ENCODE measurements at places on chromosomes 12 and 14. TPM values are rescaled to one million over a fixed set of nuclear protein-coding genes. Genes with fewer than 3 reads are reported as not detected.

INSM2 gene
- total RNA-seq = not detected

C3AR1 gene
- total RNA-seq = not detected

ADCY4 gene
- total RNA-seq = 9.6 TPM

MUCL1 gene
- total RNA-seq = not detected

CYP46A1 gene
- total RNA-seq = 0.29 TPM

RNF10 gene
- total RNA-seq = 233 TPM

PDE3A gene
- 2.6 TPM for total RNA-seq

YEATS4 gene
- 19.1 TPM for total RNA-seq

TSPAN8 gene
- total RNA-seq = 0.15 TPM

SSPN gene
- total RNA-seq = 10.9 TPM

GLIPR1 gene
- 43.7 TPM for total RNA-seq

TTC9 gene
- total RNA-seq = 0.15 TPM

GABARAPL1 gene
- 51.6 TPM for total RNA-seq

DBX2 gene
- total RNA-seq = not detected

CPNE6 gene
- not detected for total RNA-seq

KRT5 gene
- total RNA-seq = 6.7 TPM

USP44 gene
- total RNA-seq = 10.2 TPM

HNF1A gene
- not detected for total RNA-seq

DHRS2 gene
- total RNA-seq = not detected

MYO1H gene
- not detected for total RNA-seq

TTC7B gene
- total RNA-seq = 39.0 TPM

NXPH4 gene
- total RNA-seq = 3.2 TPM

Measured in smooth muscle cell of trachea (primary cell).